Tracheal epithelial cell (primary cell): ENCODE measurements at places on chromosomes 2 and 18. TPM values are rescaled to one million over a fixed set of nuclear protein-coding genes. Genes with fewer than 3 reads are reported as not detected.

The SNTG2 gene
- total RNA-seq, result not detected in 2 replicates

The REEP1 gene
- total RNA-seq, result 0.24 TPM in 1 of 2 replicates, not detected in the other

The MRO gene
- not detected in 2 replicates for total RNA-seq

The MGAT5 gene
- 51.8 and 63.3 TPM in 2 replicates for total RNA-seq

The SLC9A4 gene
- total RNA-seq, result 2.7 TPM in 1 of 2 replicates, not detected in the other

The GPR75 gene
- 0.96 and 1.1 TPM in 2 replicates for total RNA-seq

The CBLN2 gene
- not detected in 2 replicates for total RNA-seq

The CAPN14 gene
- 2.2 and 6.8 TPM in 2 replicates for total RNA-seq
